T-helper 17 cell (primary cell): ENCODE measurements at places on chromosomes 7 and 10.

GRCh38 chr10:84335516-84335915 lies 7.1 kb downstream of the CCSER2 start:
- H3K36me3 ChIP-seq: peaks cover under 1% of the 10 kb centered on the region
- no peak overlapping the region for H3K27ac ChIP-seq
- H3K4me1 ChIP-seq: peaks cover 36% of the 10 kb centered on the region
- no peak for DNase-seq
- no peaks in the 10 kb centered on the region for H3K27me3 ChIP-seq
- no peak overlapping the region for H3K4me3 ChIP-seq

DNA sequence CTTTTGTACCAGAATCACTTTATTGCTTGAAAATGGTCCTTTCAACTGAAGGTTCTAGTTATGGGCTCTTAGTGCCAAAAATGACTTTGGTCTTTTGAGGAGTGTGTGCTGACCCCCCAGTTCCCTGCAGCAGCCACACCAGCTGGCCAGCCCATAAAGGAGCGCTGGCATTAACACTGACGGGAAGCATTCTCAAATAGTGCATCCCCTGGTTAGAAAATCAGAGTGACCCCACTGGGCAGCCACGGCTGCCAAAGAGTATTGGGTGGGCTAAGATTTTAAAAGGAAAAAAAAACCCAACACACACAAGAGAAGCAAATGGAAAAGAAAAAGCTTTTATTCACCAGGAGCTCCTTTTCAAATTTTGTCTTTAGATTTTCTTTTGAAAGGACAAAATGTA lies 199.8 kb downstream of the CELF2 start:
- H3K27me3 ChIP-seq: no peaks in the 10 kb centered on the region
- peak overlapping the region; percentile 96 for H3K27ac ChIP-seq
- H3K4me1 ChIP-seq: peaks cover 73% of the 10 kb centered on the region
- DNase-seq: no peak

DNA sequence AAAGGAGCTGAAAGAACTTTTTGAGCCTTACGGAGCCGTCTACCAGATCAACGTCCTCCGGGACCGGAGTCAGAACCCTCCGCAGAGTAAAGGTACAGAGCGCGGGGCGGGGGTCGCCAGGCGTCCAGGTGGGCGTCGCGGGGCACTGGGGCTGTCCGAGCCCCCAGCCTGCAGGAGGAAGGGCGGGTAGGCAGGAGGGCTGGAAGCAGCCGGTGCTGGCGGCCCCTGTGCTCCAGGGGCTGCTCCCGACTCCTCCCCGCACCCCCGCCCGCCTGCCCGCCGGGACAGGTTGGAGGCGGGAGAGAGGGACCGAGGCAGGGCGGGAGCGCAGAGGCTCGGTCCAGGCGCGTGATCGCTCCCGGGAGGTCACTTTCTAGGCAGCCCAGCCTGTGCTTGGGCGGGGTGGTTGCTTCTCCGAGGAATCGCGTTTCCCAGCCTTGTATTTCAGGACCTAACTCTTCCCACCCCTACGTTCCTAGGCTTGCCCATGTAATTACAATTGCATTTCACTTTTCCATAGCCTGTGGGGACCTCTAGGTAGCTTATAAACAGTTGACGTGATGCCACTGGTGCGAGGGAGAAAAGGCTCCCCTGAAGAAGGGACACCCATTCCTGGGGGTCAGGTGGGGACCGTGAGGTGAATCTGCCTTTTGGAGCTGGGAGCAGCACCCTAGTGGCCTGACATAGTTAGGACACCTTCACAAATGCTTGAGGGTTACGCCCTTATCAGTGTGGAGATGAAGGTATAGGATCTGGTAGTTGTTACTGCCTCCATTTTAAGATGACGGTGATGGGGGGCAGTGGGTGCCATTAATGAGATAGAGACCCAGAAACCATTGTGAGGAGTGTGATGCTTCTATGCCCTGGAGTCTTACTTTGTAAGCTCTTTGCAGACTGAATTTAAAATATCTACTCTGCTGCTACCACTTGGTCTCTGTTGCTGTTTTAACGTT lies 148.2 kb downstream of the CELF2 start:
- peak; percentile 64 for DNase-seq
- peaks cover 46% of the 10 kb centered on the region for H3K4me1 ChIP-seq
- no peak overlapping the region for H3K27ac ChIP-seq

DNA sequence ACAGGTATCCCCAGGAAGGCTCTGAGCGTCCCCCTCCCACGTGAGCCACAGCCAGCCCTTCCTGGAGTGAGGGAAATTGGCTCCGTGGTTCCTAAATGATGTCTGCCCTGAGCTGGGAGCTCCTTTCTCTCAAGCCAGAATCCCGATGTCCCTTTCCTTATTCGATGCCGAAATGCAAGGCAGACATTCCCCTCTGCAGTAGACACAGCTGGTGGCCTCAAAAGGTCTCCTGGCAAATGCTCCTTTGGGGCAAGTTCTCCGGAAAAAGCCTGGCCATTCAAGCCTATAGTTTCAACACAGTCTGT lies 98.9 kb downstream of the HIP1 start:
- no peak for DNase-seq
- no peaks in the 10 kb centered on the region for H3K36me3 ChIP-seq
- no peaks in the 10 kb centered on the region for H3K27me3 ChIP-seq
- H3K27ac ChIP-seq: peak overlapping the region; percentile 49

DNA sequence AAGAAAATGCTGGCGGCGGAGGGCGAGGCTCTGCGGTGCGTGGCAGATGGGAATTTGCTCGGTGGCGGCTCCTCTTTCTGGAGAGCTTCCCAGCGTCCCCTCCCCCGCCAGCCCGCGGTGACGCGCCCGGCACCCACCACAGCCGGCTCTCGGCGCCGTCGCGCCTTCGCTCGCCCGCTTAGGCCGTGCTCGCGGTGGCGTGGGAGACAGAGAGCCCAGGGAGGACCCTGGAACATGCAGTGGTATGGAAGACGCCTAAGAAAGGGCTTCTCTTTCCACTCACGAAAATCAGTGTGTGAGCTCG lies 576 bp upstream of the CSGALNACT2 start:
- H3K36me3 ChIP-seq: peaks cover 7% of the 10 kb centered on the region
- peaks cover 33% of the 10 kb centered on the region for H3K4me1 ChIP-seq
- no peak for DNase-seq
- H3K27me3 ChIP-seq: no peaks in the 10 kb centered on the region

DNA sequence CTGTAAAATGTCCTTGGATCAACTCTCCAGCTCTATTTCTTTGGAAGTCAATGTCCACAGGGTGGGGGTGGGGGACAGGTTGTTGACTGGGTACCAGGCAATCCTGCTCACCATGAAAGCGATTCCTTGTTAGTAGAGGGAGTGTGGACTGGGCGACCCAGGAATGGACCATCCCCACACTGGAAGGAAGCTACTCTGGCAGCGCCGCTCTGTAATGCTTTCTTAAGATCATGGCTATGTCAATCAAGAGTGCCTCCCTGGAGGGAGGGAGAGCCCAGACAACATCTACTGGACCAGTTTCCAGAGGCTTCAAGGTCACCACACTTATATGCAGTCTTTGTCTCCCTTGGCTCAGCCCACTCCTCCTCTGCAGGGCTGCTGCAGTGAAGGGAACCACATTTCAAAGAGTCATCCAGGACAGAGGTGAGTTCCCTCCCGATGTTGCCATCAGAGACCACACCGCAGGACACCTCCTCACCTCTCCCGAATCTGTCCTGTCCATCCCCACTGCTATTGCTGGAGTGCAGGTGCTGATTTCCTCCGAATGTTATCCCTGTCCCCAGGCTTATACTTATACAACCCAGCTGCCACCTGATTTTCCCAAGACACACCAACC lies 6.9 kb downstream of the GIMAP5 start:
- no peak for DNase-seq
- peaks cover 85% of the 10 kb centered on the region for H3K4me1 ChIP-seq
- peak overlapping the region; percentile 98 for H3K4me3 ChIP-seq
- no peaks in the 10 kb centered on the region for H3K27me3 ChIP-seq
- peak overlapping the region; percentile 98 for H3K27ac ChIP-seq

GRCh38 chr7:109772161-109772560 lies 1202.5 kb downstream of the DNAJB9 start:
- H3K27me3 ChIP-seq: no peaks in the 10 kb centered on the region
- no peaks in the 10 kb centered on the region for H3K4me1 ChIP-seq
- no peak overlapping the region for H3K4me3 ChIP-seq
- DNase-seq: no peak

DNA sequence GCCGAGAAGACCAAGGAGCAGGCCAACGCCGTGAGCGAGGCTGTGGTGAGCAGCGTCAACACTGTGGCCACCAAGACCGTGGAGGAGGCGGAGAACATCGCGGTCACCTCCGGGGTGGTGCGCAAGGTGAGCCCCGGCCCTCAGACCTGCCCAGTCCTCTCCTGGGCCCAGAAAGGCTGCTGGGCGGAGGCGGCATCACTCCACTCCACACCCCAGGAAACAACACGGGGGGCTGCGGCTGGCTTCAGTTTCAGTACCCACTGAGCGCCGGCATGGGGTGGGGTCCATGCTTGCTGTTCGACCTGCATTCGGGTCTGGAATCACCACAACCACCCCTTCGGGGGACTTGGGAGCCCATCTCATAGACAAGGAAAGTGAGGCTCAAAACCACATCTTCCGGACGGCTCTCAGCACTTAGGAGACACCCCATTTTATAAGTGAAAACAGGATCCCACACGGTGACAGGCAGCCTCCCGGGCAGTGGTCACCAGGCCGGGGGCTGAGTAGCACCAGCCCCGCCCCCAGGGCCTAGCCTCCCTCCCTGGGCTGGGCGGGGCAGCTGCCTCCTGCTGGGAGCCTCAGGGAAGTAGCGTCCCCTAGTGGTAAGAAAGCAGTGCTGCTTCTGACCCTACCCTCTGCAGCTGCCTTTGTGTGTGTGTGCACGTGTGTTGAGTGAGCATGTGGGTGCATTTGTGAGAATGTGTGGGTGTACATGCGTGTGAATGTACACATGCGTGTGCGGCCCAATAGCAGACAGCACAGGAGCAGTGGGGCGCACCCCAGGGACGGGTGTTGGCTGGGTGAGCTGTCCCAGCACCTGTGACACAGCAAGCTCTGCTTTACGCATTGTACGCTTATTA lies 1.8 kb downstream of the SNCG start:
- H3K27ac ChIP-seq: no peak overlapping the region
- no peak overlapping the region for H3K4me3 ChIP-seq
- H3K27me3 ChIP-seq: no peaks in the 10 kb centered on the region
- H3K36me3 ChIP-seq: no peaks in the 10 kb centered on the region
- no peak for DNase-seq

DNA sequence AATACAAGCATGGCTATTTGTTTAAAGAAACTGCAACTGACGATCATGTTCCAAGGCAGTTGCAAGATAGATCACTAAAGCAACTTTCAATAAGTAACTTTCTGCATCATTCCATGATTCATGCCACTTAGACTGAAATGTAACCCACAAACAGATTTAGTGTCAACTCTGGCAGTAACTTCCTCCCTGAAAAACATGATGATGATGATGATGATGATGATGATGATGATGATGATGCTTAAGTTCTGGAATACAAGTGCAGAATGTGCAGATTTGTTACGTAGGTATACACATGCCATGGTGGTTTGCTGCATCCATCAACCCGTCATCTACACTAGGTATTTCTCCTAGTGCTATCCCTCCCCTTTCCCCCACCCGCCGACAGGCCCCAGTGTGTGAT lies 754.7 kb downstream of the INHBA start:
- H3K27ac ChIP-seq: no peak overlapping the region
- H3K4me1 ChIP-seq: no peaks in the 10 kb centered on the region
- H3K4me3 ChIP-seq: no peak overlapping the region

GRCh38 chr10:4385231-4385870 lies 440.7 kb upstream of the AKR1E2 start:
- peaks cover 3% of the 10 kb centered on the region for H3K36me3 ChIP-seq
- H3K27me3 ChIP-seq: peaks cover 20% of the 10 kb centered on the region
- no peaks in the 10 kb centered on the region for H3K4me1 ChIP-seq
- no peak overlapping the region for H3K4me3 ChIP-seq
- DNase-seq: no peak

- H3K27me3 ChIP-seq: no peaks in the 10 kb centered on the region
- peaks cover 9% of the 10 kb centered on the region for H3K36me3 ChIP-seq
- no peak for DNase-seq
- no peaks in the 10 kb centered on the region for H3K4me1 ChIP-seq
- no peak overlapping the region for H3K4me3 ChIP-seq
Measured at GRCh38 chr7:133355325-133355708, 102.4 kb downstream of the EXOC4 start.
